ENCODE measurements at places on chromosomes 1 and 21. TPM values are rescaled to one million over a fixed set of nuclear protein-coding genes. Genes with fewer than 3 reads are reported as not detected.

Gene PLA2G2C
- total RNA-seq = not detected

Gene SAMD13
- 7.5 TPM for total RNA-seq

Gene CSDE1
- 679 TPM for total RNA-seq

Gene XKR8
- 24.1 TPM for total RNA-seq

Gene MFAP2
- total RNA-seq = 5.5 TPM

Gene TCEA3
- total RNA-seq = 91.1 TPM

Gene NUP210L
- total RNA-seq = 0.18 TPM

Gene CXADR
- 33.0 TPM for total RNA-seq

Gene MIER1
- 34.1 TPM for total RNA-seq

Gene DMRTA2
- not detected for total RNA-seq
